ENCODE measurements at places on chromosomes 1 and 21. TPM values are rescaled to one million over a fixed set of nuclear protein-coding genes. Genes with fewer than 3 reads are reported as not detected.

The CBS gene
- total RNA-seq: 76.2 TPM

The DSCAM gene
- total RNA-seq: 7.6 TPM

The ZNF697 gene
- 7.7 TPM for total RNA-seq

The PINK1 gene
- 56.8 TPM for total RNA-seq

The SPRR2G gene
- 3.1 TPM for total RNA-seq

The DDR2 gene
- total RNA-seq: 0.41 TPM

The DNAJC8 gene
- total RNA-seq: 94.8 TPM

The MTARC2 gene
- total RNA-seq: 1.3 TPM

The KPRP gene
- total RNA-seq: 0.78 TPM

The CFHR5 gene
- total RNA-seq: not detected

The KRTAP7-1 gene
- total RNA-seq: not detected

The RERE gene
- 23.1 TPM for total RNA-seq

Data from foreskin keratinocyte (primary cell).